ENCODE measurements at places on chromosomes 2 and 18.

- DNase-seq = no peak
Measured at GRCh38 chr2:43075811-43076585, 150.4 kb downstream of the ZFP36L2 start.

GRCh38 chr2:3959372-3959771, 256.0 kb downstream of the DCDC2C start:
- DNase-seq = no peak

- no peak for DNase-seq
Measured at GRCh38 chr2:71226096-71226964, 573 bp downstream of the PAIP2B start.

- no peak for DNase-seq
Measured at GRCh38 chr2:241066171-241066892, 35.8 kb downstream of the MTERF4 start.

GRCh38 chr2:108165729-108166128, 74.0 kb upstream of the SULT1C3 start:
- DNase-seq = no peak

DNA sequence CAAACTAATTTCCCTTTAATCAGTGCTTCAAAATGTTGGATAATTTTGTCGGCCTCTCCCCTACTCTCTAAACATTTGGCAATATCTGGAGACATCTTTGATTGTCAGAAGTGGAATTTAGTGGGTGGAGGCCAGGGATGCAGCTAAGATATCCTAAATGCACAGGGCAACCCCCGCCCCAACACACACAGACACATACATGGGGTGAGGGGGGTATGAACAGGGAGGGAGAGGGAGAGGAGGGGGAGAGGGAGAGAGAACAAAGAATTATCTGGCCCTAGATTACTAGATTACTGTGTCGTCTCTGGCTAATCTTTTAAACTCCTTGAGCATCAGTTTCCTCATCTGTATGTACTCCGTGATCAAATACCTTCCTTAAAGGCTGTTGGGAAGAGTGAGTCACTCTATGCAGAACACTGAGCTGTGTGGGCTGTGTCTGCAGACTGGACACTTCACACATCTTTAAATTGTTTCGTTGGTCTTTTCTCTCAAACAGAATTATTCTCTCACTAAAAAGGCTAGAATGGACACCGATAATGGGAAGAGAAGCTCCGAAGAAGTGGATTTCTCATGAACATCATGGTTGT, 2.9 kb downstream of the RNF149 start:
- peak; percentile 25 for DNase-seq

- no peak for DNase-seq
Measured at GRCh38 chr2:202762556-202762955, 109.0 kb downstream of the ICA1L start.

DNA sequence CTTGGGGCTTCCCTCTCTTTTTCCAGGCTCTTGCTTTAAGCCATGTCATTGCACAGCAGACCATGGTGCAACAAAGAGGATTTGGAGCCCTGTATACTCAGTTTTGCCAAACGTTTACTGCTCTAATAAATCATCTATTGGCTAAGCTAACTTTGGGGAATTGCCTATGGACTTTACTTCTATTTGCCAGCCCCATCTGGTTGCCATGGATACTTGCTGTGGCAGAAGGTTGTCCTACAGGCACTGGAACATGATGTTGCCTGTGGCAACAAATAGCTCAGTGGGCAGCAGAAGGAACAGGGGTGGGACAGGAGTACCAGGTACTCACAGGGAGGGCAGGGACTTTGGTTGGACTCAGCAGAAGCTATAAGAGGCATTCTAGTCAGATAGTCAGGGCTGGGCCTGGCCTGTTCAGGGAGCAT, 129.7 kb downstream of the CCDC85A start:
- DNase-seq = no peak

GRCh38 chr18:79413025-79413424, 17.3 kb downstream of the NFATC1 start:
- DNase-seq = no peak

GRCh38 chr18:26157326-26157725, 23.7 kb downstream of the PSMA8 start:
- no peak for DNase-seq

GRCh38 chr2:99072551-99072950, 69.0 kb upstream of the C2orf15 start:
- DNase-seq = no peak

- no peak for DNase-seq
Measured at GRCh38 chr18:3207565-3207964, 12.2 kb downstream of the MYOM1 start.

- no peak for DNase-seq
Measured at GRCh38 chr18:37389684-37390368, 175.8 kb downstream of the CELF4 start.

DNA sequence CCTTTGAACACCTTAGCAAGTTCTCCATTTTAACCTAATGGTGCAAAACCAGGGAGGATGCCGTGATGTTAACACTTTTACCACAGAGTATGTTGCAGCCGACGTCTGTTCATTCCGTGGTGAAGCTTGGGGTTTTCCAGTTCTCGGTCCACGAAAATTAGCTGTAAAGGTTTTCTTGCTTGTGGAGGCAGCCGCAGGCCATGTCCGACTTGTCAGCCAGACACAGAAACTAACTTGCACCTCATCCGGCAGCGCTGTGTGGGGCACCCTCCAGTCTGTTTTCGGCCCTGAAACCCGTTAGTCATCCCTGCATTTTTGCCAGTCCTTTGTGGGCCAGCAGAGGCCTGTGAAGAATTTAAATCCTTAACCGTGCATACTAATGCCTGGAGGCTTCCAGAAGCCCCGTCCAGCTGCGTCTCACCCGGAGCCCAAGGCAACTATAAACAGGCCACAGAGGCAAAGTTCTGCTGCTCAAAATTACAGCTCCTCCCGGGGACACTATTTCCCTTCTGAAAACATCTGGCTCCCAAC, 70.6 kb downstream of the SH3YL1 start:
- DNase-seq = no peak

- peak; percentile 44 for DNase-seq
Measured at GRCh38 chr2:128362889-128363228, 44.2 kb upstream of the HS6ST1 start.

- DNase-seq = no peak
Measured at GRCh38 chr2:96931466-96931865, 54.9 kb downstream of the FAM178B start.

DNA sequence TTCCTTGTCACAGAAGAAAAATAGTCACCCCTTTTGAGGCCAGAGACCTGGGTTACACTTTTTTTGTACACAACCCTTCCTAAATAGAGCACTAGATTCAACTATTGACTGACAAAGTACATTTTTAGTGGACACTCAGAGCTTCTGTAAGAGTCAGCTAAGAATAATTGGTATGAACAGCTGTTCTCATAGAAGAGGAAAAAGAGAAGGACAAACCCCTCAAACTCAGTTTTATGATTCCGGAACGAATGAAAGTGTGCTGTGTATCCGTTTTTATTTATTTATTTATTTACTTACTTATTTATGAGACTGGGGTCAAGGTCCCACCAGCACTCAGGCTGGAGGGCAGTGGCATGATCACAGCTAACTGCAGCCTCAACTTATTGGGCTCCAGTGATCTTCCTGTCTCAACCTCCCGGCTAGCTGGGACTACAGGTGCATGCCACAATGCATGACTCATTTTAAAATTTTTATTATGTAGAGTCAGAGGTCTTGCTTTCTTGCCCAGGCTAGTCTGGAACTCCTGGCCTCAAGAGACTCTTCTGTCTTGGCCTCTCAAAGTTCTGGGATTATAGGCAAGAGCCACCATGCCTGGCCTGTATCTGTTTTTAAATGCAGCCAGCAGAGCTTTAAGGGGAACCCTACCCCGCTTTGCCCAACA, 36.0 kb upstream of the FZD5 start:
- no peak for DNase-seq

DNA sequence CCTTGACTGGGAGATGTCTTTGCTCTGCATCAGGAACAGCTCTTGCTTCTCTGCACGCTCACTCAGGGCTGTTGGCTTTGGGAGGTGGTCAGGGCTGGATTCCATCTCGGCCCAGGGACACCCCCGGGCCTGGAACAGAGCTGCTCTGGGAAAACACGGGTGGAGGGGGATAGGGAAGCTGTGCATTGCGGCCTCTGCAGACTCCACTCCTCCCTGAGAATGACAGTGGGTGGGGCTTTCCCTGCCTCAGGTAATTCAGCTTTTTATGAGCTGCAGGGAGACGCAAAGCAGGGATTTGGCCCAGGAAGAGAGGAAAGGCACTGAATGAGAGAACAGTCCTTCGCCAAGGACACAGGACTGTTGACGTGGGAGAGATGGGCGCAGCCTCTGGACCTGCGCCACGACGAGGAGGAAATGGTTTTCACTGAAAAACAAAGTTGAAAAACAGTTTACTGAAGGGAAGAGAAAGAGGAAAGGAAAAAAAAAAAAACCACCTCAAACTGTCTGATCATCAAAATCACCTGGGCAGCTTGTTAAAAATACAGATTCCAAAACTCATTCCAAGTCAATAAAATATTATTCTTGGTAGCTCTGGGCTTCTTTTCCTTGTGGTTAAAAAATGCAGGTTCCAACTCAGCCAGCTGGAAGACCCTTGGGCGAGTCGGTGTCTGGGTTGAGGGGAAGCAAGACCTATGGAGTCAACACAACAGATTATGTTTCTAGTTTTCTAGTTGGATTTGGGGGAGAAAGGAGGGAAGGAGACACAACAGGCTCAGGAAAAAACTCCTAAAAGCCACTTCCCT, 194.0 kb downstream of the ZFP36L2 start:
- DNase-seq = no peak

GRCh38 chr2:62526531-62527381, 20.8 kb upstream of the TMEM17 start:
- DNase-seq = no peak

DNA sequence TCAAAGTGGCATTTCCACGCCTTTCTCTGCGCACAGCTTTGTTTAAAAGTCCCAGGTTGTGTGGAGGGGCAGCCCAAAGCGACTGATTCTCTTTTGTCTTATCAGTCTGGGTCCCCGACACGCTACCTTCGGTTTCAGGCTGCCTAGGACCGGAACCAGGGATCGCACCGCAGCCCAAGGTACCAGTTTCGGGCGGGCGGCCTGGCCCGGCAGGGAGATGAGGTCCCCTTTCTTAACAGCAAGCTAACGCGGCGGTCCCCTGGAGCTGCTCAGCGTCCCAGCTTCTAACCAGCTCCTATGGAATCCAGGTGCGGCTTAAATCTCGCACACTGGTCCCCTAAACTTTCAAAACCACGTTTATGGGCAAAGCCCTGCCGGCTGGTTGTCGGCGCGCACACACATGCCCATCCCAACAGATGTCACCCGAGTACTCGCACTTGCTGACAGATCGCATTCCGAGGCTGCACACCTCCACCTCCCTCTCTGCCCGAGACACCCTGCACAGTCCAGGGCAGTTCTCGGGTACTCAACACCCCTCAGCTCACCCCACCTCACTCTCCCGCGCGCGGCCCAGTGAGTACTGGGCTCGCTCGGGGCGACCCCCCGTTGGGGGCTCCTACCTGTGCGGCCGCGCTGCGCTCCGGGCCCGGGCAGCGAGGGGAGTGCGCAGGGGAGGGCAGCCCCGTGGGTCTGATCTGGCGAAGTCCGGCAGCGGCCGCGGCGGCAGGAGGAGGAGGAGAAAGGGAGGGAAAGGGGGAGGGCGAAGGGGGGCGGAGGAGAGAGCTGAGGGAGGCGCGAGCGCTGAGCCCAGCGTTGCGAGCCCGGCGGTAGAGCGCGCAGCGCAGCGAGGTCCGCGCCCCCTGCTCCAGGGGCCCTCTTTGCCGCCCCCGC, at the start of gene EFEMP1:
TSS of gene EFEMP1 (minus strand) at position 692 of the 891 bp plus-strand sequence. CDS start 1,342 bp downstream, outside the sequence.
- DNase-seq = no peak

GRCh38 chr2:154439156-154439555, 259.3 kb upstream of the KCNJ3 start:
- DNase-seq = no peak

DNA sequence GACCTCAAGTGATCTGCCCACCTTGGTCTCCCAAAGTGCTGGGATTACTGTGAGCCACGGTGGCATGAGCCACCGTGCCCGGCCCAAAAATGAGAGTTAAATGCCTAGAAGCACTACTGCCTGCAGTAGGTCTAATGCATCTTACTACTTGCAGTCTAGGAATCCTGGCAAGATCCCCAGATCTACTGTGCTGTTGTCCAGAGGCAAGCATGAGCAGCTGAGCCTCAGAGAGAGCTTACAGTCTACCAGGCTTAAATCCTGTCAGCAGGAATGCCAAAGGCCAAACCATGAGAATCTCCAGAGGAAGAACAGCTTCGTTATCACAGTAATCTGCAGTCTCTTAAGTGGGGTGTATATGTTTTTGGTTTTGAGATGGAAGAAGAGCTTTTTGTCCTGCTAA, 54.4 kb downstream of the XRCC5 start:
- no peak for DNase-seq

- DNase-seq = peak; percentile 84
Measured at GRCh38 chr2:18560031-18560796, at the start of gene RDH14. RDH14 (minus strand) TSS chr2:18560653; CDS start chr2:18560572, 81 bp downstream.

DNA sequence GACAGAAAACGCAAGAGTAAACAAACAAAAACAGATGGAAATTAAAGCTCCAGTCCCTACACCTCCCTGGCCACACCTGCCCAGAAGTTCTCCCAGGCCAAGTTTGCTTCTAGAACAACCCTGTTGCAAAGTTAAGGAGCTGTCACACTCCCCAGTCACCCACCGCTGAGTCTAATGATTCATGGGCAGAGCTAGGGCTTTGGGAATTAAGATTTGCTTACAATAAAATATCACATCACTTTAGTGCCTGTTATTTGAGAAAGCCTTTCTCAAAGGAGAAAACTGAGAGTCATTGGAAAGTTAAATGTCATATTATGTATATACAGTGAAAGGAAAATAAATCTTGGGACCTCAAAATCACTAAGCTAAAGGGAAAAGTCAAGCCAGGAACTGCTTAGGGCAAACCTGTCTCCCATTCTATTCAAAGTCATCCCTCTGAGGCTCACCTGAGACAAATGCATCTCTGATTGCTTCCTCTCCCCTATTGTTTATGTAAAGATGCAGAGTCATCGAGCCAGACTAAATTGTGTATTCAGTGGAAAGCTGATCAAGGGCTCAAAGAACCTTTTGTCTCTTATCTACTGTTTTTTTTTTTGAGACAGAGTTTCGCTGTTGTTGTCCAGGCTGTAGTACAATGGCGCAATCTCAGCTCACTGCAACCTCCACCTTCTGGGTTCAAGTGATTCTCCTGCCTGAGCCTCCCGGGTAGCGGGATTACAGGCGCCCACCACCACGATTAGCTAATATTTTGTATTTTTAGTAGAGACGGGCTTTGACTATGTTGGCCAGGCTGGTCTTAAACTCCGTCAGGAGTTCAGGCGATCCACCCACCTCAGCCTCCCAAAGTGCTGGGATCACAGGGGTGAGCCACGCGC, 2.8 kb downstream of the CRYGB start:
- no peak for DNase-seq

DNA sequence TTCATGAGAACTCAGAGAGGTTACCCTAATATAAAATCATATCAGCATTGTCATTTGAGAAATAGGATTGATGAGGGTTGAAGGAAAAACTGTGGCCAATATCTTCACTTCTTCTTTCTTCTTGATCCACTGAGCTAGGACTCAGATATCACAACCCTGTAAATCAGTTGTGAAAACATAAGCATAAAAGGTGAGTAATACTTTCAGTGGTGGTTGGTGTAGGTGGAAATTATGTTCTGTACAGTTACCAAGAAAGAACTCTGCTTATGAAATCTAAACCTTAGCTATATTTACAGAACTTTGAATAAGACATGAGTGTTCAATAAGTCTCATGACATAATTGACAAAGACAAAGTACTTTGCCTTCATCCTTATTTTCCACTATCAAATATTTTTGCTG, 56.3 kb downstream of the PAX3 start:
- no peak for DNase-seq

- DNase-seq = no peak
Measured at GRCh38 chr2:224038049-224038829, 847 bp downstream of the SERPINE2 start.

Measured in amniotic stem cell (primary cell).